ENCODE measurements at places on chromosomes 2 and 18.

- no peaks in the 10 kb centered on the region for H3K36me3 ChIP-seq
- no peak overlapping the region for H3K27ac ChIP-seq
- no peak for DNase-seq
- H3K27me3 ChIP-seq = no peaks in the 10 kb centered on the region
These were observed 201.9 kb downstream of the CLIP4 start for GRCh38 chr2:29317077-29317517.

DNA sequence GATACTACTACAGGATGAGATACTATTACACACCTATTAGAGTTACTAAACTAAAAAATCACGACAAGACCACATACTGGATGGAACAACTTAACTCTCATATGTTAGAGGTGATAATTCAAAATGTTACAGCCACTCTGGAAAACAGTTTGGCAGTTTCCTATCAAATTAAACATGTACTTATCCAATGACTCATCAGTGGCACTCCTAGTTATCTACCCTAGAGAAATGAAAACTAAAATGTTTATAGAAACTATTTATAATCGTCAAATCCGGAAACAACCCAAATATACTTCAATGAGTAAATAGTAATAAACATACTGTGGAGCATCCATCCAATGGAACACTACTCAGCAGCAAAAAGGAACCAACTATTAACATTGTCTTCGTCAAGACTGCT lies 137.0 kb upstream of the RBBP8 start:
- no peak overlapping the region for H3K27ac ChIP-seq
- H3K4me3 ChIP-seq = no peak overlapping the region
- no peaks in the 10 kb centered on the region for H3K4me1 ChIP-seq
- no peak for DNase-seq

DNA sequence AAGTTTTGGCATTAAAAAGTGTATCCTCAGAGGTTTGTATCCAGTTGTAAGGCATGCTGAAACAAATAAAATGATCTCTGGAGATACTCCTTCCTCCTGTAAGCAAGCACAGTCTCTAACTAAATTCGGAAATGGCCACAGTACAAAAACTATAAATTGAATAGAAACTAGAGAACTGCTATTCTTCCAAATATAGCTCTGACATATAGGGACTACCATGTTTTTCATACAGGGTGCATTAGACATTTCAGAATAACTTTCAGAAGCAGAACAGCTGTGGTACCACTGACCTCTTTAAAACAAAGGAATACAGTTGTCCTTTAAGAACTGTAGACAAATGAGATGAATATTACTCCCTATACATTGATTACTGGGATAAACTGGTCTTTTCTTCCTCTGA lies 568.5 kb downstream of the ARHGAP15 start:
- DNase-seq = no peak
- H3K36me3 ChIP-seq = no peaks in the 10 kb centered on the region
- H3K4me1 ChIP-seq = peaks cover 2% of the 10 kb centered on the region
- no peak overlapping the region for H3K4me3 ChIP-seq

GRCh38 chr2:157936406-157936805 lies 60.3 kb upstream of the ACVR1 start:
- no peaks in the 10 kb centered on the region for H3K36me3 ChIP-seq
- no peak for DNase-seq
- H3K27ac ChIP-seq = no peak overlapping the region
- no peak overlapping the region for H3K4me3 ChIP-seq
- H3K27me3 ChIP-seq = no peaks in the 10 kb centered on the region

- H3K4me1 ChIP-seq = no peaks in the 10 kb centered on the region
- H3K27ac ChIP-seq = no peak overlapping the region
- no peaks in the 10 kb centered on the region for H3K36me3 ChIP-seq
These were observed 1.9 kb downstream of the OTX1 start for GRCh38 chr2:63052411-63053080.

DNA sequence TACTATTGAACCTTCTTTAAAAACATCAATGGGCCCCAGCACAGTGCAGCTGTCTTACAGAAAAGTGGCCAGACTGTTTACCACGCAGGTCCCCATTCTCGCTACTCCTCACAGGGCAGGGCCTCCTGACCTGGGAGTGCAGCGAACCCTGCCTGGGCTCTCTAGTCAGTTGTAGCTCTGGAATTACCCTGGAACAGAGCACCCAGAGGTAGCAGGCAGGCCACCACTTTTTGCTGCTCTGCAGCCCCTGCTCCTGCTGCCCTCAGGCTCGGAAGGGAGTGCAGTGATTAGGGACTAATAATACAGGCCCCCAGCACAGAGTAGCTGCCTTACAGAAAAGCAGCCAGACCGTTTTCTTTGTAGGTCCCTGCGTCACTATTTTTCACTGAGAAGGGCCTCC lies 1563.0 kb downstream of the SUCLG1 start:
- H3K4me3 ChIP-seq = no peak overlapping the region
- no peaks in the 10 kb centered on the region for H3K27me3 ChIP-seq
- H3K4me1 ChIP-seq = no peaks in the 10 kb centered on the region
- no peaks in the 10 kb centered on the region for H3K36me3 ChIP-seq
- DNase-seq = no peak

DNA sequence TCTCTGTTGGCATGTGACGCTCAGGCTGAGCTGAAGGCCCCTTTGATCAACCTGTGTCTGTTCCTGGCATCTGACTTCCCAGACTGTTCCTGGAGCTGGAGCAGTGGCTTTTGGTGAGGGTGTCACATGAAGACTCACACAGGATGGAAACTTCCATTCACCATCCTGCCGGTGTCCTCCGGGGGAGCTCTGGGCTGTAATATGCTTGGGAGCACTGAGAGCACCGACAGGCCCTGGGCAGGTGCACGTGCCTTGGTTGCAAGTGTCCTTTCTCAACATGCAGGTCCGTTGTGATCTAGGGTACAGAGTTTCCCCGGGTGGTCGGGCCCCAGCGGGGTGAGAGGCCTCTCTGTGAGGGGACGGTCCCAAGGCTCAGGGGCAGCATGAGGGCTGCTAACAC lies 24.8 kb upstream of the GBX2 start:
- H3K4me1 ChIP-seq = no peaks in the 10 kb centered on the region
- H3K36me3 ChIP-seq = no peaks in the 10 kb centered on the region
- H3K27ac ChIP-seq = no peak overlapping the region
- H3K27me3 ChIP-seq = no peaks in the 10 kb centered on the region
- no peak overlapping the region for H3K4me3 ChIP-seq

GRCh38 chr2:101776172-101777043 lies 78.9 kb downstream of the MAP4K4 start:
- H3K36me3 ChIP-seq = no peaks in the 10 kb centered on the region
- no peak overlapping the region for H3K27ac ChIP-seq
- no peak overlapping the region for H3K4me3 ChIP-seq
- H3K4me1 ChIP-seq = peaks cover 14% of the 10 kb centered on the region

- no peaks in the 10 kb centered on the region for H3K27me3 ChIP-seq
- peaks cover 3% of the 10 kb centered on the region for H3K36me3 ChIP-seq
- H3K27ac ChIP-seq = no peak overlapping the region
- H3K4me1 ChIP-seq = no peaks in the 10 kb centered on the region
These were observed 55.3 kb upstream of the TMEM87B start for GRCh38 chr2:111999809-112000208.

DNA sequence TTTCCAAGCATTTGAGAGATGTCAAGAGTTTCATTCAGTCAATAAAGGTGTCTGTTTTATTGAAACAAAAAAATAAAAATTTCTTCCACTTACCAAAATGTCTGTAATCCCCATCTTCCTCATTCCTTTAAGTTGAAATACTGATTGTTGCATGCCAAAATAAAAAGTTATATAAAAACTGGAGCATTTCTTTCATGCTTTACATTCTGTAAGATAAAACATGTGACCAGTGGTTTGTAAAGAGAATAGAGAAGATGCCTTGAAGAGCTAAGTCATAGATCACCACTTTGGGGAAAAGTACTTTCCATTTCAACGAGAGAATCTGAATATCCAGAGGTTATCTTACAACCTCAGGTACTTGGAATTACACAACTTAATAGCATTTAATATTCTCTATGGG lies 35.9 kb upstream of the MYO1B start:
- no peak for DNase-seq
- no peaks in the 10 kb centered on the region for H3K36me3 ChIP-seq
- no peaks in the 10 kb centered on the region for H3K4me1 ChIP-seq

GRCh38 chr2:225013425-225014365 lies 28.6 kb downstream of the DOCK10 start:
- H3K27ac ChIP-seq = no peak overlapping the region
- DNase-seq = no peak
- no peak overlapping the region for H3K4me3 ChIP-seq
- H3K36me3 ChIP-seq = no peaks in the 10 kb centered on the region

DNA sequence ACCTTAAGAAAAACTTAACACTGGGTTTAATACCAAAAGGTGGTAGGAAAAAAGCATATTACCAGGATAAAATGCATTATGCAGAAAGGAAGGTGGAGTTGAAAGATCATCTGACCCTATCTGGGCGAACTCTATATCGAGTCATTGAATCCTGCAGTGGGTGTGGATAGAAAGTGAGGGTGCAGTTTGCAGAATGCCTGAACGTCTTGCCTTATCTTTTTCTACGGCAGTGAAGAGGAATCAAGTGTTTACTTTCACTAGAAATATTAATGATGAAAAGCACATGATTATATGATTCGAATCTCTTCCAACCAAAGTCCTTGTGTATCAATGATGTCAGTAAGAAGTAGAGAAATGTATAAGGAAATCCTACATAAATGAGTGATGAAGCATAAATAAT lies 4.3 kb upstream of the CAVIN2 start:
- H3K27ac ChIP-seq = no peak overlapping the region
- no peak for DNase-seq
- H3K36me3 ChIP-seq = no peaks in the 10 kb centered on the region

DNA sequence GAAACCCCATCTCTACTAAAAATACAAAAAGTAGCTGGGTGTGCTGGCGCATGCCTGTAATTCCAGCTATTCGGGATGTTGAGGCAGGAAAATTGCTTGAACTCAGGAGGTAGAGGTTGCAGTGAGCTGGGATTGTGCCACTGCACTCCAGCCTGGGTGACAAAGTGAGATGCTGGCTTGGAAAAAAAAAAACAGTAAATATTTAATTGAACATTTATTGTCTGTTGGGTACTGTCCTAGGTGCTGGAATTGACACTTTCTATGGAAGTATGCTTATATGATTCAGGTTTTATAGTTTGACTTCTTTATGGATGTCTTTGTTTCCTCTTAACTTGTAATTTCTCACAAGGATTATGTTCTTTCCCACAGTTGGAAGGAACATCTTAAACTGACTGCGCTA lies 633.1 kb upstream of the SETBP1 start:
- no peaks in the 10 kb centered on the region for H3K4me1 ChIP-seq
- H3K27me3 ChIP-seq = no peaks in the 10 kb centered on the region
- no peak for DNase-seq
- no peak overlapping the region for H3K27ac ChIP-seq
- H3K4me3 ChIP-seq = no peak overlapping the region
- H3K36me3 ChIP-seq = no peaks in the 10 kb centered on the region

DNA sequence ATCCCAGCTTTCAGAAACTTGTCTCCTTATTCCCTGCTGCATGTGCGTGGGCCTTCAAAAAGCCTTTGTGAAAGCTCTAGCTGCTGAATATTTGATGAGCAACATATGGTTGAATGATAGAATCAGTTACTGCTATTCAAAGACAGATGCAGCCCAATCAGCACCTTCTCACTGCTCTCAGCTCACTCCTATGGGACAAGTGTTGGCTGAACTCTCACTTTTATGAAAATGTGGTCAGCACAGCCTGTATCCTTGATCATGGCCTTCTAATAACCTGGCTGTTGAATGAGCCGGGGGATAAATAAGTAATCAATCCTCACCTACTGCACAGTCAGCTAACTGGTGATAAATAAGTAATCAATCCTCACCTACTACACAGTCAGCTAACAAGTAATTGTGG lies 103.2 kb downstream of the PIEZO2 start:
- no peaks in the 10 kb centered on the region for H3K27me3 ChIP-seq
- H3K27ac ChIP-seq = no peak overlapping the region
- H3K4me3 ChIP-seq = no peak overlapping the region
- no peak for DNase-seq

DNA sequence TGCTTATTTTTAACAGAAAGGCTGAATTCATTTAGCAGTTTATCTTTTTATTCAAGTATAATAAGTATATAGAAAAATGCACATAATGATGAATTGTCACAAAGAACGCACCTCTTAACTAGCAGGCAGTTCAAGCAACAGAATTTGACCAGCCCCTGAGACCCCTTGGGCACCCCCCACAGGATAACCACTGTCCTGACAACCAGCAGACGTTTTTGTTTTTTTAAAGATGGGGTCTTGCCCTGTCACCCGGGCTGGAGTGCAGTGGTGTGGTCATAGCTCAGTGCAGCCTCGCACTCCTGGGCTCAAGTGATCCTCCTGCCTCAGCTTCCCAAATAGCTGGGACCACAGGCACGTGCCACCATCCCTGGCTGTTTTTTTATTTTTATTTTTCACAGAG lies 14.0 kb downstream of the PRELID3A start:
- no peaks in the 10 kb centered on the region for H3K36me3 ChIP-seq
- DNase-seq = no peak
- no peaks in the 10 kb centered on the region for H3K27me3 ChIP-seq
- H3K27ac ChIP-seq = no peak overlapping the region
- no peaks in the 10 kb centered on the region for H3K4me1 ChIP-seq

- no peaks in the 10 kb centered on the region for H3K27me3 ChIP-seq
- H3K27ac ChIP-seq = no peak overlapping the region
- no peaks in the 10 kb centered on the region for H3K36me3 ChIP-seq
- no peak for DNase-seq
- no peaks in the 10 kb centered on the region for H3K4me1 ChIP-seq
- no peak overlapping the region for H3K4me3 ChIP-seq
These were observed 336.6 kb upstream of the SALL3 start for GRCh38 chr18:78643004-78643403.

Measured in aorta (tissue), 5 donors.